DMS53 (cell line): ENCODE measurements at places on chromosomes 7 and 10.
A peak's percentile ranks its signal among the peaks of the same experiment; 100 is the strongest.

DNA sequence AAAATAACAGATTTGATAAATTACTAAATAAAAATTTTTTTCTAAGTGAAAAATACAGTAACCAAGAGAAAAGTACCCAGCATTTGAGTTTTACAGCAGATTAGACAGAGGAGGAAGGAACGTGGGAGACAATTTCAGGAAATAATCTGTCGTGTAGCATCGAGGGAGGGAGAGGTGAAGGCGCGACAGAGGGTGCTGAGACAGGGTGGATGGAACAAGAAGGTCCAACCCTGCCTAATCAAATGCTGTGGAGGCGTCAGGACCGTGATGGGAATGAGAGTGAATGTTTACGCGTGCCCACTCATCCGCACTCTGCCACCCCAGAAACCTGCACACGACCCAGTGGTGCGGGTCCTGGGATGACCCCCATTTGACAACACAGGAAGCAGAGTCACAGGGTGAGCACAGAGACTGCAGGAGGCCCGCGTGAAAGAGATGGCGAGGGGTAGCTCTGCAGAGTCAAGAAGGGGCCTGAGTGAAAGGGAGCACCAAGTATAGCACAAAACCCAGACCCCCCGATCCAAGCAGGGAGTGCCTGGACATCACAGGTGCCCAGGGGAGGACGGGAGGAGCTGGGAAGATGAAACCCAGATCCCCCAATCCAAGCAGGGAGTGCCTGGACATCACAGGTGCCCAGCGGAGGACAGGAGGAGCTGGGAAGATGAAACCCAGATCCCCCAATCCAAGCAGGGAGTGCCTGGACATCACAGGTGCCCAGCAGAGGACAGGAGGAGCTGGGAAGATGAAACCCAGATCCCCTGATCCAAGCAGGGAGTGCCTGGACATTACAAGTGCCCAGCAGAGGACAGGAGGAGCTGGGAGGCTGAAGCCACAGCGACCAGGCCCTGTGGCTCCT lies 558.9 kb downstream of the DNAJB6 start:
- DNase-seq: no peak

DNA sequence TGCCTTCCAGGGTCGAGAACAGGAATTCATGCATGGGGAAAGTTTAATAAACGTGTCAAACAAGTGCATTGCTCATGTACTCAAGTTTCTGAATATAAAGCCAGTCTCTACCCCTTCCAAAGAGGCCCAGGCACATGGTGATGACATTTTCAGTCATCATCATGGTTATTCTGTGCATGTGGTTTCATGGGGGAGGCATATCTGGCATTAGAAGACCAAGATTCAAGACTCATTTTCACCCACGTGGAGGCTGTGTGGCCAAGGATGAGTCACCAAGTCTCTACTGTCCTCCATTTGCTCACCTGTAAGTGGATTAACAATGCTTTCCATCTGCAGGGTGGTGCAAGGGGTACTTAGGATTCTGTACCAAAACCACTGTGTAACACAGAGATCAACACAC lies 34.0 kb upstream of the CNPY1 start:
- no peak for DNase-seq

GRCh38 chr7:143288836-143289235 lies 685 bp downstream of the CASP2 start:
- peak; percentile 45 for DNase-seq

DNA sequence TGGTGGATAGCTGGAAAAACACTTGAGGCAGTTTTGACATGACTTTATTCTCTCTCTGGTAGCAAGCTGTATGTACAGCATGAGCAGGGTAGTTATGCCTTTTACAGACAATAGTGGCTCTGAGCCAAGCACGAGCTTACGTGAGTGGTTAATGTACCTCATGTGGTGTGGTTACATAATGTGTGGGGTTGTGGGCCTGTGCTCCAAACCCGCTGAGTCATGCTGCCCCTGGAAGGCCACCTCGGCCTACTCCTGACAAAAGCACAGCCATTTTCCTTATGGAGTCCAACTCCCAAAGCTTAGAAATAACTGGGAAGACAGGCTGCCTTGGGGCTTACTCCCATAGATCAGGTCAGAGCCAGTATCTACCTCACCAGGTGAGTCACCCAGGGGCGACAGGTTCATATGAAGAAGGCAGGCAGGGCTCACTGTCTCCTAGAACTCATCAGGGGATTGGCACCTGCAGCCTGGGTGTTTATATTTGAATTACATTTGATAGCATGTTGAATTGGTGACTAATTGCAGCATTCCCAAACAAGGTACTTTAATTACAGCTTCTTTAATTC lies 404.5 kb downstream of the ADRA2A start:
- DNase-seq: peak; percentile 60

DNA sequence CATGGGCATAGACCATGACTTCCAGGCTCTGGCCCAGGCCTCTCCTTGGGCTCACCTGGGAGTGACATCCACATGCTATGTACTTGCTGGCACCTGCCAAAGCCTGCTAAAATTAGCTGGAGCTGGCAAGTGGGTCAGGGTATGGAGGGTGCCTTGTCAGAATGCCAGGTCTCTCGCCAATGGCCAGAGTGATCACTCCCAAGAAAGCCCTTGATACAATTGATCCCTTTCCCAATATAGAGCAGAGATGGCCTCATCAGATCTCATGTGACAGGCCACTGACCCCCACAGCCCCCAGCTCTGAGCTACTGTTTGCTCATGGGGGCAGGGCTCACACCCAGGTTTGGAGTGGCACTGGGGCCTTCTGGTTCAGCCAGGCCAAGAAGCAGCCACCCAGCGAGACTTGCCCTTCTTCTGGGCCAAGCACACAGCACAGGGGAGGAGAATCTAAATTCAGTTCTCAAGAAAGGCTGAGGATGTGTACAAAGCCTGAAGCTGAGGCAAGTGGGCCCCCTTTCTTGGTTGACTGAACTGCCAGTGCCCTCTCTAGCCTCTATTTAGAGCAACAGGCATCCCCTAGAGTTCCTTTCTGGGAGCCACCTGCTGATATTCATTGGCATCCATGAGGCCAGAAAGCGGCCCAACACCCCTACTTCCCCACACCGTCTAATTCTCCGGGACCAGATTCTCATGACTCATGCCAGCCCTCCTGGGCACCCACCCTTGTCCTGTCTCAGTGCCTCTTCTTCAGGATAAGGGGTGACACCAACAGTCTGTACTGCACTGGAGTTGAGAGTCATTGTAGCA lies 18.9 kb upstream of the MYL7 start:
- DNase-seq: no peak

DNA sequence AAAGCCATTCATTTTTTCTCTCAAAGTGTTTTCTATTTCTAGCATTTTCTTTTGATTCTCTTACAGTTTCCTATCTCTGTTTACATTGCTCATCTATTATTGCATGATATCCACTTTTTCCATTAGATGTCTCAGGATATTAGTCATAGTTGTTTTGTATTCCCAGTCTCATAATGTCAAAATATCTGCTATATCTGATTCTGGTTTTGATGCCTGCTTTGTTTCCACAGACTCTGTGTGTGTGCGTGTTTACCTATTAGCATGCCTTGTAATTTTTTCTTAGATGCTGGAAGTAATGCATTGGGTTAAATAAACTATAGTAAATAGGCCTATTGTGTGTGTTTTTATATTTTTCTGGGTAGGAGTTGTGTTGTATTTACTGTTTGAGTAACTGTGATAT lies 1126.3 kb downstream of the SORCS1 start:
- no peak for DNase-seq

DNA sequence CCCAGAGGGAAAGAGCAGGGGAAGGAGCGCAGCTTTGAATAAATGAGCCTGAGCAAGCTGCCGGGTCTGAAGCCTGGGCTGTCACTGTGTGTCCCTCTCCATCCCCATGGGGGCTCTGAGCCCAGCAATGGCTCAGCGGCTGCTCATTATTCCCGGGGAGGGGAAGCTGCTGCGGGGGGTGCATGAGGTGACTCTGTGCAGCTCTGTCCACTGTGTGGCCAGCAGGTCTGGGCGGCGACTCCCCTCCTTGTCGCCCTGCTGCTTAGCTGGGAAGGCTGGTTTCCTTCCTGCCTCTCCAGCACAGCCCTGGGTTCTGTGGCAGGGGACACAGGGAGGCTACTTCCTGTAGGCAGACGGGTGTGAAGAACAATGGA lies 234.2 kb downstream of the PRPF18 start:
- no peak for DNase-seq

DNA sequence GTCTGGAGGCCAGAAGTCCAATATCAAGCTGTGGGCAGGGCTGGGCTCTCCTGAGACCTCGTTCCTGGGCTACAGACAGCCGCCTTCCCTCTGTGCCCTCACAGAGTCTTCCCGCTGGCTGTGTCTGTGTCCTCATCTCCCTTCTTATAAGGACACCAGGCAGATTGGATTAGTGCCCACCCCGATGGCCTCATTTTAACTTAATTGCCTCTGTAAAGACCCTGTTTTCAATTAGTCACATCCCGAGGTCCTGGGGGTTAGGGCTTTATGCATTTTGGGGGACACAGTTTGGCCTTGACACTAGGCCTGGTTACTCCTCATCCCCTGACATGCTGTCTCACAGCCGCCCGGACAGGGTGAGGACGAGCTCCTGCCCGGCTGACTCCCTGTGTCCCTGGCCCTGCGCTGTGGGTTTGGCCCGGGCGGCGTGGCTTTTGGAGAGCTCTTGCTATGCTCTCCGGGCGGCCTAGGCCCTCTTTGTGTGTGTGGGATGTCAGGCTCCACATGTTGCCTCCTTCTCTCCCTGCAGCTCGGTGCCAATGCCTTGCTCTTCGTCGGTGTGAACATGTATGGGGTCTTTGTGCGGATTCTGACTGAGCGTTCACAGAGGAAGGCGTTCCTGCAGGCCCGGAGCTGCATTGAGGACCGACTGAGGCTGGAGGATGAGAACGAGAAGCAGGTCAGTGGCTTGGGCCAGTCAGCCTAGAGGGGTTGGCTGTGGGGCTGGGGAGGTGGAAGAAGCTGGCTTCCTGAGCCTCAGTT lies 18.2 kb downstream of the ADCY1 start:
- no peak for DNase-seq

DNA sequence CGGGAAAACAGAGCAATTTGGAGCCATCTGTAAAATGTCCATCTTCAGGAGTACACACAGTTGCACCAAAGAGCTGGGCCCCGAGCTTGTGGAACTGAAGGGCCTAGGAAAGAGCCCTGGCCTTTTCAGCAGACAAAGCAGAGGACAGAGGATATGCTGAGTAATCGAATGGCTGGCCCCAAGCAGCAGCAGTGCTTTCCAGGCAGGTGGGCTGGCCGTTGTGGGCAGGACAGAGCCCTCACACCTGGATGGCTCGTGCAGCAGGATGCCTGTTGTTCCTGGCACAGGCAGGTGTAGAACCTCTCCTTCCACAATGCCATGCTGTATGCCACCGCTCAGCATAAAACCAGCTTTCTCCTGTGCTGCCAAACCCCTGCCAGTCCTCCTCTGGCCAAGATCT lies 32.5 kb upstream of the TNS3 start:
- DNase-seq: no peak

DNA sequence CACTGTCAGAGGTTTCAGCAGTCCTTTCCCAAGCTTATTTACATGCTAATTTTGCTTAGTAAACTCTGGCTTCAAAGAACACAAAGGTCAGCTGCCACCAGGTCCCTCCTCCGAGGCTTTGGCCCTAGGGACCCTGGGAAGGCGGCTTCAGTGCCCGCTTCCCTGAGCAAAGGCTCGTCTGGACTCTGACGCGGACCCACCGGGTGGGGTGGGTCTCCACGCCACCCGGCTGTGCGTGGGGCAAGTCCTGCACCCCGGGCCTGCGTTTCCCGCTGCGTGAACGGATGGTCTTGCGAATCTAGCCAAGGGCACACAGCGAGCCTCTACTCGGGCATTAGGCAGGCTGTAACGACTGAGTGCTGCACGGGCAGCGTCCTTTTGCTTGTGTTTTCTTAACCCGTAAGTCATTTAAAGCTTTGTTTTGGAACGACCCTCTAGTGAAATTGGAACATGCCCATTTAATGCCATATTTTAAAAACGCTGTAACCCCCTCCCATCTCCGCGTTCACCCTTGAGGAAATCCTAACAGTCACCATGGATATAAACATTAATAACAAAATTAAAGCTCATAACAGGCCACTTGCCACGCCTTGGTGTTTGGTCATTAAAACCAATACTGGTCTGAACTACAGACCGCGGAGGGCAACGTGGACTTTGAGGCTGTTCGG lies 828 bp downstream of the BNIP3 start:
- DNase-seq: peak; percentile 66
